ENCODE measurements at places on chromosomes 5 and 9.

- no peak for DNase-seq
Measured at GRCh38 chr5:116669261-116670031, 94.8 kb upstream of the SEMA6A start.

DNA sequence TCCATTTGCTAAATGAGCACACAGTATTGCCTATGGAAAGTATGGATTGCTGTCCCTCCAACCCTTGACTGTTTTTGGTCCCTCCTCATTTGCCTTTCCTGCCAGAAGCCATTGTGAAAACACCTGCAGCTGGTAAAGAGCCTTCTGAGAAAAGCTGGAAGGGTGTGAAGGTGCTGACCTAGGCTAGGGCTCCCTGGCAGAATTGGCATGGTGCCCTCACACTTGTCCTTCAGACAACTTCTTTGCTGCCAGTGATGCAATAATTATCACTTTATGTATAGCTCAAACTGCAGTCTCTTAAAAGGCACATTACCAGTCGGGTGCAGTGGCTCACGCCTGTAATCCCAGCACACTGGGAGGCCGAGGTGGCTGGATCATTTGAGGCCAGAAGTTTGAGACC, 4.2 kb downstream of the TXNDC15 start:
- no peak for DNase-seq

DNA sequence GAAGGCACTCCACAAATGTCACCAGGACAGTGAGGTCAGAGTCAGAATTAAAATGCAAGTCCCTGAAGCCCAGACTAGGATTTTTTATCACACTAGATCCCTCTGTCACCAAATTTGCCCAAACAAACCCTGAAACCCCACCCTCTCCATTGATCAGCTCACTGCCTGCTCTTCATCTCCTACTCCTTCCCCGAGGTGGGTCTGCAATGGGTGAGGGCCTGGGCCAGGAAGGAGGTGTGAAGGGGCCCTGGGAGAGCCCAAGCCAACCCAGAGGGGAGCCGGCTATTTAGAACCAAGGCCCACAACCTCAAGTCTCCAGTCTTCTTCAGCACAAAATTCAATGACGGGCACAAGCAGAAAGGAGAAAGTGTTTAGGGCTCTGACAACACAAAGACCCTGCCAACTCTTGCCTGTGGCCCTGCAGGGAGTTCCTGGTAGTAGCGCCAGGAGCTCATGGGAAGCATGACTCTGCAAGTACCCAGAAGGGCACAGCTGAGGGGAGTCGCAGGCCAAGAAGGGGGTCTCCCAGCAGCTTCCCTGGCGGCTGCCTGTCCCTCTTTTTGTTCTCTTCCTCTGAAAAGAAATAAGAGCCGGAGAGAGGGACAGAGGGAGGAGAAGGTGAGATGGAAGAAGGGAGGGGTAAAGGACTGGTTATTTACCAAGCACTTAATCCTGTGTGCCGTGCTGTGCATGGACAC, 5.5 kb downstream of the FOXI1 start:
- no peak for DNase-seq

DNA sequence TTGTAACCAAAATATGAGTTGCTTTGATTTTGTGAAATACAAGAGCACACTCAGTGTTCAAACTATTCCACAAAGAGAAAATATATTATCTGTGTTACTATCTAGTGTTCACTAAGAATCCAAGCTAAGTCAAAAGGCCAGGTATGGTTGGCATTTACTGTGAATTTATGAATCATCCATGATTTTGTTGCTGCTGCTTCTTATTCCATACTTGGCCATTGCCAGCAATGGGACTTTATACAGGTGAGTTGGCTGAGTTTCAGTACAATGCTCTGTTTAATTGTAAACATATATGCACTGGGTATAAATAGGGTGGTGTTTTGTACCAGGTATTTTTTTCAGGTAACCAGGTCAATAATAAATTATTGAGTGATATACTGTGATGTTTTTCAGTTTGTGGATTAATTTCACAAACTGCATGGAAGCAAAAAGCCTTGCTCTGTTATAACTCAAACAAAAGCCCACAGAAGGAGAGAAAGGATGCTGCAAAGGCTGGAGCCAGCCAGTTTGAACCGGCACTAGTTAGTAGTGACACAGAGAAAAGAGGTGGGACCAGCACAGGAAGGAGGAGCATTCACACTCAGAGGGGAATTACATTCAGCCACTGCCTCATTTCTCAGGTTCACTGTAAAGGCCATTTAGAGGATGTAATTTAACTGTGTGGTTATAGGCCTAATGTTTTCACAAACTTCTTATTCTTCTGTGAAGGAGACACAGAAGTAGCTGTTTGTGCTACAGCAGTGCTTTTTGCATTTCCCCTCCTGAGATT, 381.8 kb downstream of the ADGRV1 start:
- no peak for DNase-seq

- no peak for DNase-seq
Measured at GRCh38 chr9:96603305-96604003, 16.2 kb downstream of the CDC14B start.

- no peak for DNase-seq
Measured at GRCh38 chr5:135942202-135942771, 12.5 kb downstream of the LECT2 start.

- no peak for DNase-seq
Measured at GRCh38 chr9:134863941-134864820, 16.4 kb upstream of the FCN2 start.

DNA sequence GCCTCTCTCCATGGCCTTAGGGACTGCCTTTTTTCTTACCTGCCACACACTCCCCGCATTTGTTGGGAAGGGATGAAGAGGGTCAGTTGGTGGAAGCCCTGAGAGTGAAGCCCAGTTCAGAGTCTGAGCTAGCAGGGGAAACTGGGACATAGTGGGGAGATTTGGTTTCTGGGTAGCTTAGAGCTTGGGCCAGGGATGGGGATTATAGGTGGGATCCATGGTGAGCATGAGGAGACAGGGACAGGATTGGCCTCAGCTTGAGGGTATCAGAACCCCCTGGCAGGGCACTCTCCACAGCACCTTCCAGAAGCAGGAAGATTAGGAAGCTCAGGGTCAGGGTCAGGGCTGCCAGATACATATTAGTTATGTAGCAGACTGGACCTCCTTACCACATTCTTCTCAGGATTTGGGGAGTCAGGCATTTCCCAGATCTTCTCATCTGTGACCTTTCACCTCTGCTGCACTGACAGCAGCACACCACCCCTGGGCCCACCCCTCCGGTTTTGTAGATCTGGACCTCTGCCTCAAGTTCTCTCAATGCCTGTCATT, 17.9 kb downstream of the OR13J1 start:
- no peak for DNase-seq

DNA sequence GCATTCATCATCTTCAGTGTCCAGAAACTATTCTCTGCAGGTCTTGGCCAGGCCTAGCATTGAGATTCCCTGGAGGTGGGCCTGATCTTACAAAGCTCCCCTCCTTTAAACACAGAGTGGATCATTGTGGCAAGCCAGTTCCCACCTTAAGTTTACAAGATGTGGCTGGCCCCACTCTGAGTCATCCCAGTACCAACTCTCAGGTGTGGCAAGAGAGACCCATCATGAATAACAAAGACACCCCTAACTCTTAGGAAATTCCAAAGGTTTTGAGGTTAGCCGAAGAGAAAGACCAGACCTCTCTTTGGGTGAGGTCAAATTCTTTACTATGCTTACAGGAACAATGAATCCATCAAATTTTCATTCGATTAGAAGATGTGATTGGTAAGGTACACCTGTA, 78.2 kb downstream of the RFK start:
- DNase-seq, result no peak

- no peak for DNase-seq
Measured at GRCh38 chr9:112355427-112355897, 22.0 kb upstream of the PTBP3 start.

GRCh38 chr9:17057729-17058128, 77.1 kb upstream of the CNTLN start:
- DNase-seq, result no peak

All from T-helper 2 cell (primary cell).